ENCODE measurements at places on chromosomes 7 and 10. TPM values are rescaled to one million over a fixed set of nuclear protein-coding genes. Genes with fewer than 3 reads are reported as not detected.

CHAT gene
- polyA plus RNA-seq, result not detected

CYP3A5 gene
- 1.0 TPM for polyA plus RNA-seq

TASOR2 gene
- polyA plus RNA-seq, result 29.3 TPM

TSPAN15 gene
- polyA plus RNA-seq, result 93.8 TPM

SORBS1 gene
- 72.6 TPM for polyA plus RNA-seq

- DNase-seq, result no peak
These were observed 75.9 kb downstream of the ADARB2 start for GRCh38 chr10:1661416-1661815.

GRCh38 chr10:44368637-44369036, 16.3 kb downstream of the CXCL12 start:
- DNase-seq, result no peak

GRCh38 chr7:109246330-109247077, 676.8 kb downstream of the DNAJB9 start:
- DNase-seq, result no peak

DNA sequence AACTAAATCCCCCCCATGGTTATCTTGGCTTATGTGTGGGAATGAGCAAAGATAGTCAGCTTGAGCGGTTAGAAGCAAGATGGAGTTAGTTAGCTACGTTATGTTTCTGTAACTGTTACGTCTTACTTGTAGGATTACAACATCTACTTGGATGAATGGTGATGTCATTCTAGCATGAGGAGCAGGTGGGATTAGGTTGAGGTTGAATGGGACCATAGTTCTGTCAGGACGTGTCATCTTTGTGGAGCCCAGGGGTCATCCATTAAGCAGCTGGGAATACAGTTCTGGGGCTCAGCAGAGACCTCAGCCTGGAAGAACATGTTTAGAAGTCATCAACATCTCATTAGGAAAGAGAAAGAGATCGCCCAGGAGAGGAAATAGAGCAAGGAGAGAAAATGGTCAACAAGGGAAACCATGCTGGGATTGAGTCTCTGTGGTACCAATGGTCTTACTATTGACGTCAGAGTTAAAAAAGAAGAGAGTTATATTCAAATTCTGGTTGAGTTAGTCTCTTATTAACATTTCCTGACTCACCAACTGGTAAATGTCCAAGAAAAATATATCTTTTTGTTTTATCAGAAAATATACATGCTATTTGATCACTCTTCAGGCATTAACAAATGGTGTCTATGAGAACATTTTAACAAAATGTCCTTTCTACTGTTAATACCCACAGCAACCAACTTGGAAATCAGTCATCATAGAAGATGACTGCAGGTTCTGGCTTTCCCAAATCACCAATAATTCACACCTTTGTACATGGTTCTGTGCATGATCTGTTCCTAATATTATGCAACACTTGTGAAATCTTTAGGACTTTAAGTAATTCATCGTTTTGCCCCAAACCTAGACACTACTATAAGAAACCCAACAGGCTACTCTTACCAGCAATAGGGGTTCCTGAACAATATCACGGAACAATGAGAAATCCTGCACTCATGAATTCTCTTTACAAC, 96.9 kb downstream of the KIAA1217 start:
- no peak for DNase-seq

GRCh38 chr10:87864496-87865059, 1.2 kb downstream of the PTEN start:
- DNase-seq, result no peak

DNA sequence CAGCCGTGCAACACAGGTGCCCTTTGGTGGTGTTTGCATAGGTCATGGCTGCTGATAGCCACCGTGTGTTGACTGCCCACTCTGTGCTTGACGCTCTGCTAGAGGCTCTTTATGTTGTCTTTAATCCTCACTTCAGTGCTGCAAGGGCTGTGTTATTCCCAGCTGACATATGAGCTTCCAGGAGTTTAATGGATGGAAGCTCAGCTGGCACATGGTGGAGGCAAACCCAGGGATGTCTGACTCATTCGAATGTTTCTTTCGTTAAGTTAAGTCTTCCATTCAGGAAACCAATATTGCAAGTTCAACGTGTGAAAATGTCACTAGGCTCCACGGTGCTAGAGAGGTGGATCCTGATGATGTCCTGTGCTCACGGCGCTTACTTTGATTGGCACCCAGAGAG, 378.4 kb downstream of the DPP6 start:
- DNase-seq, result no peak

DNA sequence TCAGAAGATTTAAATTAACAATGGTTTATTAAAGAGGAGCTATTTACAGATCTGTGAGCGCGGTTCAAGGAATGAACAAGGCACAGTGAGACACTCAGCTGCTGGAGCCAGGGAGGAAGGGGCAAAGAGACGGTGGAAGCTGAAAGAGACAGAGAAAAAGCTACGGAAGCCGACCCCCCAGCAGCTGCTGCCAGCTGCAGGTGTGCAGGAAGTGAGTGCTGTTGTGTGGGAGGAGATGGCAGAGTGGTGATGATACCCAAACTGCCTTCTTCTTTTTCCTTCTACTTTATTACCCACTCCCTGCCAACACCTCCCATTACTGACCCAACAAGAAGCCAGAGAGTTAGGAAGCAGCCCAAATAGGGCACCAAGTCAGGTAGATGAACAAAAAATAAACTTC, 41.9 kb upstream of the MBL2 start:
- no peak for DNase-seq

- DNase-seq, result no peak
These were observed 284.8 kb upstream of the FZD8 start for GRCh38 chr10:35926846-35927245.

Measured in hindlimb muscle (tissue), 1 donor.